ENCODE measurements at places on chromosomes 3 and 15. TPM values are rescaled to one million over a fixed set of nuclear protein-coding genes. Genes with fewer than 3 reads are reported as not detected.
A peak's percentile ranks its signal among the peaks of the same experiment; 100 is the strongest.

Gene CLSTN2
- 4.5 TPM for total RNA-seq

DNA sequence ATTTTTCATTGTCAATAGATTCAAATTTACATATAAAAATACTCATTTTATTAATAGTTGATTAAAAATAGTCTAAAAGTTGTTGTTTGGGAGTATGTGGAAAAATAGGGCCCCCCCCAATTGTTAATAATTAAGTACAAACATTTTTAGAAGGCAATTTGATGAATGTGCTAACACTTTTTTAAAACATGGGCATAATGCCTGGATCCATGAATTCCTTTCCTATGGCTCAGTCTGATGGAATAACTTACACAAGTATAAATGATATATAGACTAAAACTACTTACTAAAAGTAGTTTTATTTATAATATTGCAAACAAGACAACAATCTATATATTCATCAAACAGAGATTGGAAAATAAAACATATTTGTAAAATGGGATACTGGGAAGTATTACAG lies 247.2 kb upstream of the LRRN1 start:
- DNase-seq = no peak
- H3K4me1 ChIP-seq = no peaks in the 10 kb centered on the region
- H3K27me3 ChIP-seq = no peaks in the 10 kb centered on the region
- H3K4me3 ChIP-seq = no peak overlapping the region
- H3K27ac ChIP-seq = no peak overlapping the region
- H3K36me3 ChIP-seq = no peaks in the 10 kb centered on the region

DNA sequence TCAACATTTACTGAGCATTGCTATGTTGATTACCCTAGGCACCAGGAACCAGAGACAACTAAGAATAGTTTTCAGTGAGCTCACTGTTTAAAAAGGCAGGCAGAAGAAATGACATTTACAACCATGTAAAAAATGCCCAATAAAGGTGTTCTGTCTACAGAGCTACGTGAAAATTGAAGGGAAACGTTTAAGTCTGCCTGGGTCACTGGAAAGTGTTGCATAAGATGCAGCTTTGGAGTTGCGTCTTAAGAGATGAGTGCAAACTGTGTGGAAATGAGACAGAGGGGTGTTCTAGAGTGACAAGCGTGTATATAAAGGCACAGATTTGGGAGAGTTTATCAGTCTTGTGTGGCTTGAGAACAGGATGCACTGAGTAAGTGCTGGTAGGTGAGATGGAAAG lies 278.7 kb upstream of the GOLGA6L4 start:
- H3K27ac ChIP-seq = no peak overlapping the region
- no peaks in the 10 kb centered on the region for H3K27me3 ChIP-seq
- no peak for DNase-seq
- H3K36me3 ChIP-seq = no peaks in the 10 kb centered on the region
- no peak overlapping the region for H3K4me3 ChIP-seq

GRCh38 chr3:166569589-166569988 lies 732.4 kb upstream of the BCHE start:
- no peak for DNase-seq
- no peak overlapping the region for H3K27ac ChIP-seq
- H3K4me1 ChIP-seq = no peaks in the 10 kb centered on the region
- H3K27me3 ChIP-seq = no peaks in the 10 kb centered on the region
- no peaks in the 10 kb centered on the region for H3K36me3 ChIP-seq

- no peaks in the 10 kb centered on the region for H3K4me1 ChIP-seq
- H3K36me3 ChIP-seq = no peaks in the 10 kb centered on the region
- DNase-seq = no peak
- H3K27ac ChIP-seq = no peak overlapping the region
These were observed 2.1 kb downstream of the FAM240A start for GRCh38 chr3:46614431-46614830.

Gene TAMM41
- total RNA-seq = 14.9 TPM

DNA sequence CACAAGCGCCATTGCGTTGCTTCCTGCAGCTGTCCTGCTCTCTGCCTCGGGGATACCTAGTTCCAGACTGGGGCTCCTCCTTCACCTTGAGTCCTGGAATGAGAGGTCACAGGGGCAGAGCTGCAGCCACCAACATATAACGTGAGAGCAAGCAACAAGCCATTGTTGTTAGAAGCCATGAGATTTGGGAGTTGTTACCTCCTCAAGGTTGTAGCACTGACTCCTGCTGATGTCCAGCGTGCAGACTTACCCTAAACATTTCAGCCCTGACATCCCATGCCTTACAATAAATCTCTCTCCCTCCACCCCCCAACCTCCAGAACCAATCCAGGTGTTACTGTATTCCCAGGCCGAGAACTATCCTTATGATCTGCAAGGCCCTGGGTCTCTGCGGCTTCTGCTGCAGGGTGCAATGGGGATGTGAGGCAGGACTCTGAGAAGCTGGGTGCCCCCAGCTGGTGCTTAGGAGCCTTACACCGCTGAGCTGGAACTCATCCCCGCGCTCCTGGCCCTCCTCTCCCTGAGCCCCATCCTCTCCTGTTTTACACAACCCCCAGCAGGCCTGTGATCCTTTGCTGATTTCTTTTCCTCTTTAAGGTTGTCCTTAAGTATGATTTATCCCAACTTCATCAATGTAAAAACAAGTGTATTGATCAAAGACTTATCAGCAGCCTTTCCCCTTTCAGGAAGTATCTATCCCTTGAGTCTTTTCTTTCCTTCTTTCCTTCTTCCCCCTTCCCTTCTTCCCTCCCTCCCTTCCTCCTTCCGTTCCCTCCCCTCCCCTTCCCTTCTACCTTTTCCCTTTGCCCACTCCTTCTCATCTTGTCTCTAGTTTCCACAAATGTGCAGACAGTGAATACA lies 84.2 kb upstream of the ABHD2 start:
- no peaks in the 10 kb centered on the region for H3K36me3 ChIP-seq
- H3K27me3 ChIP-seq = peaks cover 2% of the 10 kb centered on the region
- no peak for DNase-seq
- no peak overlapping the region for H3K27ac ChIP-seq
- H3K4me3 ChIP-seq = no peak overlapping the region
- H3K4me1 ChIP-seq = peaks cover 13% of the 10 kb centered on the region

DNA sequence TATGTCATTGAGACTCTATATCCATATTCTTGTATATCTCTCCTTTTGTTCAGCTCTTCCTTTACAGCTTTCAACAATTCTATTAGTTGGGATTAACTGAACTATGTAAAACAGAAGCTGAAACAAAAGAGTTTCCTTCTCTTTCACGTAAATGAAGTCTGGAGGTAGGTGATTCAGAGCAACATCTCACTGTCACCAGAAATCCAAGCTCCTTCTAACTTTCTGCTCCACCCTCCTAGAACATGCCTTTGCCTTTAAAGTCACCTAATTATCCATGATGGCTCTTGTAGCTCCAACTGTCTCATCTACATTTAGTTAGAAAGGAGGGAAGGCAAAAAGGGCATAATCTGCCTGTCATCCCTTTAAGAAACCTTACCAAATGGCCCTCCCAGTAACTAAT lies 458.2 kb upstream of the MDFIC2 start:
- H3K27me3 ChIP-seq = no peaks in the 10 kb centered on the region
- no peaks in the 10 kb centered on the region for H3K36me3 ChIP-seq
- H3K4me1 ChIP-seq = no peaks in the 10 kb centered on the region
- no peak overlapping the region for H3K4me3 ChIP-seq
- no peak overlapping the region for H3K27ac ChIP-seq

Gene ILDR1
- 8.3 TPM for total RNA-seq

Gene MFSD1
- 102 TPM for total RNA-seq

Gene XIRP1
- total RNA-seq = not detected

DNA sequence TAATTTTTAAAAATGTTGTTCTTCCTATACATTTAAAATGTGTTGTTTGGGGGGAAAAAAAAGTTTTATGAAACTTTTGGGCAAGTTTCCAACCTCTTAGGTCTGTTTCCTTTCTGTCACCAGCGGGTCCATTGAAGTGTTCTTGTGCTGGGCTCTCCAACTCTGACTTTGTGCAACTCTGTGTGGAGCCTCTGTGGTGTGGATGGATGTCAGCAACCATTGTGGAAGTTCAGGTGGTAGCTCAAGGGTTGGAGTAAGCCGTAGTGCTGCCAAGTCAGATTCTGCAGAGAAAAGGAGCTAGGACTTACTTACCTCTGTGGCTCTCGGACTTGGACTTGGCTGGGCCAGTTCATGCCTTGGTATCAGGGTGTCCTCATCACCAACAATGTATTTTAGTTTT lies 22.4 kb downstream of the ARID3B start:
- no peak overlapping the region for H3K27ac ChIP-seq
- no peaks in the 10 kb centered on the region for H3K4me1 ChIP-seq
- peaks cover 11% of the 10 kb centered on the region for H3K36me3 ChIP-seq
- no peaks in the 10 kb centered on the region for H3K27me3 ChIP-seq
- no peak overlapping the region for H3K4me3 ChIP-seq

GRCh38 chr15:80823995-80824394 lies 44.8 kb downstream of the CEMIP start:
- H3K27me3 ChIP-seq = no peaks in the 10 kb centered on the region
- DNase-seq = no peak
- H3K4me3 ChIP-seq = no peak overlapping the region
- no peak overlapping the region for H3K27ac ChIP-seq
- H3K4me1 ChIP-seq = no peaks in the 10 kb centered on the region

GRCh38 chr15:80596521-80596976 lies 98.6 kb upstream of the ABHD17C start:
- H3K4me3 ChIP-seq = no peak overlapping the region
- H3K27me3 ChIP-seq = no peaks in the 10 kb centered on the region
- no peaks in the 10 kb centered on the region for H3K36me3 ChIP-seq
- no peak for DNase-seq
- no peaks in the 10 kb centered on the region for H3K4me1 ChIP-seq
- H3K27ac ChIP-seq = no peak overlapping the region

DNA sequence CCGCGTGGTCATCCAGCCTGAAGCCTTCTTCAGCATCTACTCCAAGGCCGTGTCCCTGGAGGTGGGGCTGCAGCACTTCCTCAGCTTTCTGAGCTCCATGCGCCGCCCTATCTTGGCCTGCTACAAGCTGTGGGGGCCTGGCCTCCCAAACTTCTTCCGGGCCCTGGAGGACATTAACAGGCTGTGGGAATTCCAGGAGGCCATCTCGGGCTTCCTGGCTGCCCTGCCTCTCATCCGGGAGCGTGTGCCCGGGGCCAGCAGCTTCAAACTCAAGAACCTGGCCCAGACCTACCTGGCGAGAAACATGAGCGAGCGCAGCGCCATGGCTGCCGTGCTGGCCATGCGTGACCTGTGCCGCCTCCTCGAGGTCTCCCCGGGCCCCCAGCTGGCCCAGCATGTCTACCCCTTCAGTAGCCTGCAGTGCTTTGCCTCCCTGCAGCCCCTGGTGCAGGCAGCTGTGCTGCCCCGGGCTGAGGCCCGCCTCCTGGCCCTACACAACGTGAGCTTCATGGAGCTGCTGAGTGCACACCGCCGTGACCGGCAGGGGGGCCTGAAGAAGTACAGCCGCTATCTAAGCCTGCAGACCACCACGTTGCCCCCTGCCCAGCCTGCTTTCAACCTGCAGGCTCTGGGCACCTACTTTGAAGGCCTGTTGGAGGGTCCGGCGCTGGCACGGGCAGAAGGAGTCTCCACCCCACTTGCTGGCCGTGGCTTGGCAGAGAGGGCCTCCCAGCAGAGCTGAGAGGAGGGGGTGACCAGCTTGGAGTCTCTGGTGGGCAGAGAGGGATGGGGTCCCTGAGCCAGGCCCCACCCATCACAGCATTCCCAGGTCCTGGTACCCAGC lies 37.9 kb downstream of the GOLGA6A start:
- H3K4me1 ChIP-seq = peaks cover 35% of the 10 kb centered on the region
- H3K27ac ChIP-seq = peak overlapping the region; percentile 62
- peak; percentile 51 for DNase-seq
- no peak overlapping the region for H3K4me3 ChIP-seq

GRCh38 chr15:65887565-65887964 lies 18.3 kb downstream of the RAB11A start:
- DNase-seq = no peak
- peaks cover 94% of the 10 kb centered on the region for H3K36me3 ChIP-seq
- no peak overlapping the region for H3K4me3 ChIP-seq
- H3K27ac ChIP-seq = no peak overlapping the region

Gene TEX55
- total RNA-seq = not detected

Gene KCNH8
- total RNA-seq = 0.12 TPM

DNA sequence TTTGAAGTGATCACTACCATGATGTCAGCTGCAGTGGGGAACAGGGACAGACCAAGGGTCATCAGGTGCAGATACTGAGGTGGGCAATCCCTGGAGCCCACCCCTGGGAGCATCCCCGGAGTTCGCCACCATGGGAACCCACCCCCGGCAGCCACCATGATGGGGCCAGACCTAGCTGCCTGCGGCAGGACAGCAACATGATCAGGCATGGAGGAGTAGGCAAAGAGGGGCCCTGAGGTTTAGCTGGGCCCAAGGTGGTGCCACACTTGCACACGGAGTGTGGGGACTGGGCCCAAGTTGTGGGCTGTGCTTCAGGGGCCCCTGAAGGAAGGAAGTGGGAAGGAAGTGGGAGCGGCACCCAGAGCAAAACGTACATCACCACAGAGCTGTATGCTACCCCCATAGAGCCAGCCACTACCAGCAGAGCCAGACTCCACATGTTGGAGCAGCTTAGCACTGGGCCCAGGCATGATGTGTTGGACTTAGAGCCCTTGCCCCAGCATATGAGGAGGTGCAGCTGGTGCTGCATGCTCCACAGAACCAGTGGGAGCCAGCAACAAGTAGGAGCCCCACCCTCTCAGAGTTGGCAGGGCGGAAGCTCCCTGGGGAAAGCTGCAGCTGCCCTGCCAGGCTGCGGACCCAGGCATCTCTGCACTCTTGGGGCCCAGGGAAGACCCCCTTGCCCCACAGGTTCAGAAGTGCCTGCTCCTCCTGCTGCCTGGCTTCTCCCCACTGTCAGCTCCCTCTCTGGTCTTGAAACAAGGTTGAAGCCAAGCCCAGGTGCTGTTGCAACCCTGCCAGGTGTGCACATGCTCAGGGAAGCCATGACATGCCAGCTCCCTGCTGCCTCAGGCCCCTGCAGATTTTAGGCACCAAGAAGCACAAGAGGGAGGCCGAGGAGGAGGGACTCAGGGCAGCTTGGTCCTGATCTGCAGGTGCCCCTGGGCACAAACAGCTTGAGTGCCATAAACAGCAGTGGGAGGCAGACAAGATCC lies 515.3 kb downstream of the ZBBX start:
- no peak overlapping the region for H3K27ac ChIP-seq
- DNase-seq = no peak
- H3K4me1 ChIP-seq = no peaks in the 10 kb centered on the region
- H3K4me3 ChIP-seq = no peak overlapping the region
- H3K36me3 ChIP-seq = no peaks in the 10 kb centered on the region
- H3K27me3 ChIP-seq = no peaks in the 10 kb centered on the region

Gene ROPN1
- not detected for total RNA-seq

DNA sequence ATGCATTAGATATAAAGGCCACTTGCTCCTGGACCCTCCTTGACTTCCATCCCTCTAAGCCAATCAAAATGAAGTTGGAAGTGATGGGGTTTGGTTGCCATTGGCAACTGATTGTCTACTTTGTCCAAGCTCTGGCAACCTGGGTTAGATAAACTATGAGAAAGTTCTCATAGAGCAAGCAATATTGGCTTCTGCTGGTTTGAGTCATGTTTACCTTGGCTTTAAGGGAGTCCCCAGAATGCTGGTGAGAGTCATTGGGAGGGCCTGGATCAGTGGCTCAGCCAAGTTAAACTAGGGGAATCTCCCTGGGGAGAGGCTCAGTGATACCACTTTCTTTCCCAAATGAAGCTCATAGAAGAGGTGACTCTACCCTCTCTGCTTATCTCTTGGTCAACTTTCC lies 176.3 kb upstream of the ROPN1 start:
- H3K4me3 ChIP-seq = no peak overlapping the region
- H3K36me3 ChIP-seq = no peaks in the 10 kb centered on the region
- H3K27ac ChIP-seq = no peak overlapping the region
- DNase-seq = no peak
- H3K4me1 ChIP-seq = no peaks in the 10 kb centered on the region

GRCh38 chr15:73629798-73630429 lies 3.3 kb downstream of the NPTN start:
- H3K27ac ChIP-seq = peak overlapping the region; percentile 94
- H3K27me3 ChIP-seq = no peaks in the 10 kb centered on the region
- peaks cover 79% of the 10 kb centered on the region for H3K4me1 ChIP-seq
- no peak overlapping the region for H3K4me3 ChIP-seq
- DNase-seq = no peak

Gene ANKRD63
- not detected for total RNA-seq

Measured in lower lobe of right lung (tissue), 2 donors.